Hair follicle dermal papilla cell (primary cell): ENCODE measurements at places on chromosomes 2 and 18. TPM values are rescaled to one million over a fixed set of nuclear protein-coding genes. Genes with fewer than 3 reads are reported as not detected.

The DSG2 gene
- 0.12 and 0.49 TPM in 2 replicates for total RNA-seq

The ALLC gene
- total RNA-seq = not detected in 2 replicates

The C2orf15 gene
- total RNA-seq = not detected in 2 replicates

The MAP2 gene
- 13.2 and 23.2 TPM in 2 replicates for total RNA-seq

The CCDC195 gene
- total RNA-seq = not detected in 2 replicates

The GAL3ST2 gene
- not detected in 2 replicates for total RNA-seq

The SLC19A3 gene
- total RNA-seq = not detected in 2 replicates

The GIGYF2 gene
- 57.7 and 63.0 TPM in 2 replicates for total RNA-seq

The TMEM247 gene
- total RNA-seq = not detected in 2 replicates

The SCG2 gene
- 0.12 and 0.32 TPM in 2 replicates for total RNA-seq
